ENCODE measurements at places on chromosomes 13 and 19.

DNA sequence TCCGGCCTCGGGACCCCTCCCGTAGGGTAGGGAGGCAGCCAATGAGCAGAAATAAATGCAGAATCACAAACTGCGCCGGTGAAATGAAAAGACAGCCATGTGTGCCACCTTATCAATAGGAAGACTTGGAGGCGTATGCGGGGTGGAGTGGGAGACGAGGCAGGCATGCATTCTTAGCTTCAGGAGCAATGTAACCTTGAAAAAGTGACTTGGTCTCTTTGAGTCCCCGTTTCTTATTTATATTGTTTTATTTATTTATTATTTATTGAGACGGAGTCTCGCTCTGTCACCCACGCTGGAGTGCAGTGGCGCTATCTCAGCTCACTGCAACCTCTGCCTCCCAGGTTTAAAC lies 16.0 kb downstream of the SSC5D start:
- no peak for DNase-seq

- no peak for DNase-seq
Observed at GRCh38 chr13:101343128-101343787, 73.0 kb downstream of the NALCN start.

DNA sequence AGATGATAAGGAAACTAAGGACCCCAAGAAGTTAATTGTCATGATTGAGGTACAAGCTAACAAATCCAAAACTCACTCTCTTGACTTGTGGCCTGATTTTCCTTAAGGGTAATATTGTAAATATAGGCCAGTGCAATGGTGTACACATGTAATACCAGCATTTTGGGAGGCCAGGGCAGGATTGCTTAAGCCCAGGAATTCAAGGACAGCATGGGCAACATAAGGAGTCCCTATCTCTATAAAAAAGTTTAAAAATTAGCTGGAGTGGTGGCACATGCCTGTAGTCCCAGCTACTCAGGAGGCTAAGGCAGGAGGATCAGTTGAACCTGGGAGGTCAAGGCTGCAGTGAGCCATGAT lies 28.7 kb upstream of the GARRE1 start:
- DNase-seq: no peak

DNA sequence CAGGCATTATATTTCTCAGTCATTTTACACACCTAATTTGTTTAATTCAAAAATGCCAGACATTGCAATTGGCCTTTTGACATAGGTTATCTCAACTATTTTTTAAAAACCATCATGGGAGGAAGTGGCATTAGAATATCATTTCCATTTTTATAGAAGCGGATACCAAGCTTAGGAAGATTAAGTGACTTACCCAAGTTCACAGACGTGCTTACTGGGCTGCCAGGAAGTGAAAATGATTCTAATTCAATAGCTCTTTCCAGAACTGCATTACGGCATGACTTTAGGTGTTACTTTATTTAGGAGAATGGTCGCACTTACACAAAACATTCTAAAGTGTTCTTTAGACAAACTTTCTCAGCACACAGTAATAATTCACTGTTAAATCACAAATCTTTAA lies 231.9 kb downstream of the KLF12 start:
- DNase-seq: no peak
